ENCODE measurements at places on chromosomes 2 and 18.

DNA sequence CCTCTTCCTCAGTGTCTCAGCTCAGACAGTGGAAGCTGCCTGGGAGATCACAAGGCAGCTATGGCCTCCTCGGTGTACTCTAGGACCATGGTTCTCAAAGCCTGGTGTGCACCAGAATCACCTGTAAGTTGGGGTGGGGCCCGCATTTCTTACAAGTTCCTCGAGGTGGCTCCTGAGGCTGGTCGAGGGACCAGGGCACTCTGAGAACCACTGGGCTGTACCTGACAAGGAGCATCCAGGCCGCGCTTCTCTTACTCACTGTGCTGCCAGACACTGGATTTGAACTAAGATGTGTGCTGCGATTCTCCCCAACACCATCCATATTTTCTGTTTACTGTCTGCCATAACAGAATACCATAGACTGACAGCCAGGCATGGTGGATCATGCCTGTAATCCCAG, 59.5 kb downstream of the DIPK1C start:
- no peak for DNase-seq

DNA sequence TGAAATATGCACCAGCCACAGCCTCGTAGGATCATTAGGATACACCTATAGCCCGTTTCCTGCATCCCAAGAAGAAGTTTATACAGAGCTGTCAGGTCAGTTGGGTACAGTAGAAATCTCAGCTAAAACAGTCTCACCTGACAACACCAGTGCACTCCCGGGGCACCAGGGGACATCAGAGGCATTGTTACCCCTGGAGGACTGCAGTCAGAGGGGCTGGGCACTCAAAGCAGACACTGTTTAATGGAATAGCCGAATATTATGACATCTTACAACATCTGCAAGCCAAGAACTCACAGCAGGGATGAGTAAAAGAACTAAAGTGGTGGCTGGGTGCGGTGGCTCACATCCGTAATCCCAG, 93.0 kb upstream of the ID2 start:
- no peak for DNase-seq

GRCh38 chr2:114405247-114406116, 37.0 kb upstream of the DPP10 start:
- no peak for DNase-seq

- no peak for DNase-seq
These were observed 4.0 kb downstream of the YES1 start for GRCh38 chr18:808086-808485.

DNA sequence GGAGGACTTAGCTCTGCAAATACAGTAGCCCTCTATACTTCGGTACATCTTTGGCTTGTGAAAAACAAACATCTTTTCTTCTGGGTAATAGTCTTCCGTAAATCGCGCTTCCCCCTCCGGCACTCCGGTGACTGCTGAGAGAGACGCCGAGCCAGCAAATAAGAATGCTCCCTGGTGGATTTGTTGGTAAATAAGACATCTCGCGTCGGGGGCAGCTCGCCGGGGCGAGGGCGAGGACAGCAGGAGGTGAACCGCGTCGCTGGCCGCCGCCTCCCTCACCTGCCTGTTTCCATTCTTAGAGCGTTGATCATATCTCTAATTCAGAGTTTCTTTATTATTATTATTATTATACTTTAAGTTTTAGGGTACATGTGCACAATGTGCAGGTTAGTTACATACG, 117.6 kb downstream of the PMAIP1 start:
- no peak for DNase-seq

DNA sequence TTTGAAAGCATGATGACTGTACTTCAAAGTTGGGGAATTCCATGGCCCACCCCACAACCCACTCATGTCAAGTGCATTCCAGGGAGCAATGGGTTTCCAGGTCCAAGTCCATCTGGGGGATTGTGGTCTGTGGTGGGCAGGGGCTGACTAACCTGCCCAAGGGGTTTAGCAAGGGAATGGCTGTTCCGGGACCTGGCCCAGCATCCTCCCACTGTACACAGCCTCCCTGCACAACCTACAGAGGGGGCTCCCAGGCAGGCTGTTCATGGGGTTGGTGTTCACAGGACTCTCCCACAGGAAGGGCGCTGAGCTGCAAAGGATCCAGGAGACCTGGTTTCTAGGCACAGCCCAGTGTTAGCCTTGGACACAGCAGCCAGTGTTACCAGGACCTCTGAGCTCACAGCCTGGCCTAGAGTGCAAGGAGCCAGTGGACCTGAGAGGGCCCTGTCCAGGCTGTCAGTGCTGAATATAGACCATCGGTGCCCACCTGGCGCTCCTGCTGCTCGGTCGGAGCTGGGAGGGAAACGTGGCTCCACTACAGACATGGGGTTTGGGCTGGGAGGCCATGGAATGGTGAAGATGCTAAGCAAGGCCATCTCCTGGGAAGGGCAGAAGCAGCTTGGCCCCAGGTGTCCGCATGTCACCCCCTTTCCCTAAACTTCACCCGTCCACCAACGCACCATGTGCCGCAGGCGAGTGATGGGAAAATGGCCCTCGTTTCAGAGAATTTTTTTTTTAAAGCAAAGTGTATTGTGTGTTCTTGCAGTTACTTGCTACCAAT, 317.2 kb downstream of the GBX2 start:
- DNase-seq: no peak

GRCh38 chr18:31325051-31325450, 7.1 kb downstream of the DSG1 start:
- DNase-seq: no peak

GRCh38 chr2:122858075-122858702, 1102.7 kb downstream of the TSN start:
- DNase-seq: no peak

DNA sequence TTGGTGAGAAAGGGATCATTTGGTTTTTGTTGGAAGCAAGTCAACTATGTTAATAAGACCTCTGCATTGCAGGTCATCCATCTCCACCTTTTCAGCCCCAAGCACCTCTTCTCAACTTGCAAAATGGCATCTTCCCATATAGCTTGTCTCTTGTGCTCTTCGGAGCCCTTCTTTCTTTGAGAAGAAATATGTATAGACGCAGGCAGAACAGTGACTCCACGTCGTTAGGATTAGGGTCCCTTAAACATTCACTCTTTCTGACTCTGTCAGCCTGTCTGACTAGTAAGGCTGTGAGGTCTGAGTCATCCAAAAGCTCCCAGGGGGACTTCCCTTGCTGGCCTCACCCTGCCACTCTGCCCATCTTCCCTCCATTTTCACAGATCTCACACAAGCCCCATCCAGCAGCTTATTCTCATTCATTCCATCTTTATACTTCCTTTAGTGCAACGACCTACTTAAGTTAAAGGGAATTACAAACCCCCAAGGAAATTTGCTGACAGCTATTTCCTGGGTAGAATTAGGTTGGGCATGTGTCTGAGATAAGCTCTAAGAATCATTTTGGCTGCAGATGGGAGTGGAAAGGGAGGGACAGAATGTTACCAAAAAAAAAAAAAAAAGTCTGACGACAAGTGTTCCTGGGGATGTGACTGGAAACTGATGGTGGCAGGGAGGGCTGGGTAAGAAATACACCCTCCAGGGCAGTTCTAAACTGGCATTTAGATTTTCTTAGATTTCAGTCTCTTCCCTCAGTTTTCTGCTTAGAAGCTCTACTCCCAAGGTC, 37.7 kb upstream of the MEX3C start:
- DNase-seq: no peak

Data from activated effector memory CD4-positive, alpha-beta T cell treated with Interleukin-2 at 50 U/mL for 16 hours (primary cell).